ENCODE measurements at places on chromosomes 2 and 18.

- no peak for DNase-seq
Observed at GRCh38 chr2:127404466-127405254, 13.6 kb upstream of the PROC start.

- peak; percentile 15 for DNase-seq
Observed at GRCh38 chr2:156333274-156333950, 891 bp upstream of the NR4A2 start.

DNA sequence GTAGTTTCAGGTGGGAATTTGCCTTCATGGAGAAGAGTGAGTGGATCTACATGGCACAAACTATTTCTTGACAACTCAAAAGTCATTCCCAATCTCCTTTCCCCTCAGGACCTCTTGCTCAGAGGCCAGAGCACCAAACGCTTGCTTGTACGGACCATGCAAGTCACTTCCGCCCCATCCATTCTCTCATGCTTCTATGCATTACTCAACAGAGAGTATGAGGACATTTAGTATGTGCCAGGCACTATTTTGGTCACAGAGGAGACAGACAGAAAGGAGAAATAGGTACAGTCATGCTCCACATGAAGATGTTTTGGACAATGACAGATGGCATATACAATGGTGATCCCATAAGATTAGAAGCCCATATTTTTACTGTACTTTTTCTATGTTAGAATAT, 117.5 kb downstream of the ACTR3 start:
- DNase-seq: no peak

DNA sequence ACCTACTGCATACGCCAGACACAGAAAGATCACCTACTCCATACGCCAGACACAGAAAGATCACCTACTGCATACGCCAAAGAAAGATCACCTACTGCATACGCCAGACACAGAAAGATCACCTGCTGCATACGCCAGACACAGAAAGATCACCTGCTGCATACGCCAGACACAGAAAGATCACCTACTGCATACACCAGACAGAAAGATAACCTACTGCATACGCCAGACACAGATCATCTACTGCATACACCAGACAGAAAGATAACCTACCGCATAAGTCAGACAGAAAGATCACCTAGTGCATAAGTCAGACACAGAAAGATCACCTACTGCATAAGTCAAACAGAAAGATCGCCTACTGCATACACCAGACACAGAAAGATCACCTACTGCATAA, 25.8 kb downstream of the COA5 start:
- no peak for DNase-seq

DNA sequence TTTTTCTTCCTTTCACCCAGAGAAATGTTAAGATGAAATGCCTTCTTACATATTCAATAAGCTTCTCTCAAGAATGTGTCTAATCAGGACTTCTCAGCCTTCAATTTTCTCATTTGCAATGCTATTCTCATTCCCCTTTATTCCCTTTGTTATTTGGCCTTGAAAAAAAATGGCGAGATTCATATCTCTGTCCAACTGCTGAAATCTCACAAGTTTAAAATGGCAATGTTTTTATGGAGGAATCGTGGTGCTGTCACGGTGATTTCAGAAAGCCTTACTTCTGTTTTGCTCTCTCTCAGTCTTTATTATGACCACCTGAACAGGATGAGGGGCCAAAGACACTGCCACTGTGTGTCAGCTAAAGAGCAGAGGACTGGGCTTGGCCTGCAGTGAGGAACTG, 928.5 kb downstream of the DCC start:
- no peak for DNase-seq

DNA sequence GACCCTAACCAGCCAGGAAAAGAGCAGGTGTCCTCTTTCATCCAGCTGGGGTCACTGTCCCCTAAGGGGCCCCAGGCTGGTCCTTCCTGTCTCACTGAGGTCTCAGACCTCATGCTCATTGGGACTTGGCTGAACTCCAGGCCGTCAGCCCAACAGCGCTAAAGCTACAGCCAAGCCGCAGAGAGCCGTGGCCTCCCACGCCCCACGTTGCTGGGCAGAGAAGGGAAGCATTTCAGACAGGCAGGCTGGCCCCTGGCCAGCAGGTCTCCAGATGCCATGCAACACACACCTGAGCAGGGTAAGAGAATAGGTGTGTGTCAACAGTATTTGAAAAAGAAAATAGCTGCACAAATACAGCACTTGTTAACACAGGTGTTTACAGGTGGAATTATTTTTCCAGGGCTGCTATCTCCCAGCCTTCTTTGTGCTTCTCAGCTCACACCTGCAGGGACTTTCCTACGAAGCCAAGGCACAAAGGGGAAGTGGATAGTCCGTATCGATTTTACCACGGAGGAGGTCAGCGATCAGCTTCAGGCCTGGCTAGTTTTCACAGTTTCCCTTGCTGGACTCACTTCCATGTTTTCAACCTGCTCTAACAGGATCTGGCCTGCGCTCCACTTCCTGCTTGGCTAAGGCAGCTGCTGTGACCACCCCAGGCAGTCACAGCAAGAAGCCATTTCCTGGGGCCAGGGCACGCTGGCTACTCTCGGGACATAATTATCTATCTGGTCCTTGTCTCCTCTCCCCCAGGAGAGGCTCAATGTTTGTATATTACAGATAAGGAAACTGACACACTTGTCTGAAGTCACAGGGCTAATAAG, 156.1 kb upstream of the ID2 start:
- no peak for DNase-seq

DNA sequence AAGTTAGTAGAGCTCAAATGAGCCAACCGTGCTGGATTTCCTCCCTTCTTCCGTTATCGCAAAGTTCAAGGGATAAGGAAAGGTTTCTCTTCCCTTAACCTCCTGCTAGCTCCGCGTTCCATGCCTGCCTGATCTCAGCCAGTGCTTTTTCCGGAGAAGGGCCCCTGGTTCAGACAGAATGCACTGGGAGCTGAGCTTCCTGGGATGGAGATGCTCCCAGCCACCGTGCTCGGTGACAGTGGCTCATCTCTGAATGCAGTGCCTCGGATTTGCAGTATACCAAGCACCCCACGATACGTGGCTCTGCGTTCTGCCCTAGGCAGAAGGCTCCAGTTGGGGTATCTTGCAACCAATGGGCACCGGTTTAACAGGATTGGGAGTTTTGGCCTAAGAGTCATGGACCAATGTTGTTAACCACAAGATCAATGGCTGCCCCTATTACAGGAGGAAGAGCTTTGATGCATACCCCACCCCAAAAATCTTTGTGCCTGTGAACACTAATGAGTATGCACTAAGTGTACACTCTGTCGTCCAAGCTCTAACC, 876 bp downstream of the CNTNAP5 start:
- no peak for DNase-seq

Data from stimulated activated CD4-positive, alpha-beta T cell treated with anti-CD3 and anti-CD28 coated beads, Interleukin-4, amount 100 ng/mL, for 4 hours (primary cell).